ENCODE measurements at places on chromosomes 5 and 9.

GRCh38 chr5:12624776-12625560, 720.7 kb upstream of the CTNND2 start:
- no peak for DNase-seq

DNA sequence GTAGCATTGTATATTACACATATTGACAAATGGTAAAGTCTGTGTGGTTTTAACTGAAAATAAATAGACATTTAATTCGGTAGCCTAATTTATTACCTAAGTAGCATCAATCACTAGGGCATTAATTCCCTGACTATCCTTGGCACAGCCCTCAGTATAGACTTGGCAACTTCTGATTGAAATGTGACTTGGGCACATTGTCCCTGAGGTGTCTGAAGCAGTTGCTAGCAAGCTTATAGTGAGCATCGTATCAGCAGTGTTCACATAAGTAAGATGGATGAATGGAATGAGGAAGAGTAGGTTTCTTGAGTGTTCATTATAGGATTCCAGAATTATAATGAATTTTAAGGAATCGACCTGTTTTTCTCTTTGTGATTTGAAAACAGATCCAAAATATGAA, 16.1 kb downstream of the LURAP1L start:
- no peak for DNase-seq

DNA sequence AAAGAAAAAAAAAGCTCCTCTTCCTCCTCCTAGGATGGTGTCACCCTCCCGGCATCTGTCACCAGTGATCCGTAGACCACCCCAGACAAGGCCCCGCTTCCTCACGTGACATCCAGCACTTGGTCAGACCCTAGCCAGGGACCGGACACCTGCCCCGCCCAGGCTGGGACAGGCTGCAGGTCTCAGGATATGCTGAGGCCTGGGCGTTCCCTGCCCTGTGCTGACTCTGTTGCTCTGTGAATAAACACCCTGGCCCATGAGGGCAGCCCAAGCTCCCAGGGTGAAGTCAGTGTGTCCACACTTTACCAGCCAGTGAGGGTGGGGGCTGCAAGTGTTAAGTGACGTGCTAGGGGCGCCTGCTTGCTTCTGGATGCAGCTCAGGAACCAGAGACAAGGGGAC, 5.6 kb downstream of the EDF1 start:
- no peak for DNase-seq

DNA sequence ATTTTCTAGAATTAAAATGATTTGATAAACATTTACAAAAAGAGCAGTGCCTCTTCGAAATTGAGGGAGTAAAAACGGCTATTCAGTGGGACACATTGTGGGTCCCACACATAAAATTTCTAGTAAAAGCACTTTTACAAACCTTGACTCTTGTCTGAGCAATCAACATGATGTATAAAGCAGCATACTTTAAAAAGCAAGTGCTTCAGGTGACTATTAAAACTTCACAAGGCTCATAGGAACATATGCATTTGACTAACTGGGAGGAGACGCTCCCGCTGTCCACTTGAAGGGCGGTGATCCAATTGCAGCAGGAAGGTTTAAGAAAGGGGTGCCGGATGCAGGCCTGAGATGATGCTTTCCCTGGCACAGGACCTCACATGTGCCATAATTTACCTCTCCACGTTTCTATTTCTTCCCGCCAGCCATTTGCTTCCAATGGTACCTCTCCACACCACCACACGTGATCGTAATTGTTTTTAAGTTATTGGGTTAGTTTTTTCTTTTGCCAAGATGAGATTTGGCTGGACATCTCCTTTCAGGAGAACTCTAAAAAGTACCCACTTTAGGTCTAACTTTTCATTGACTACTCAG, 1.8 kb downstream of the MCTP1 start:
- DNase-seq = no peak

- no peak for DNase-seq
These were observed 45.2 kb downstream of the RNF130 start for GRCh38 chr5:180026320-180026719.

- DNase-seq = no peak
These were observed 383.9 kb downstream of the TLR4 start for GRCh38 chr9:118088090-118088489.

GRCh38 chr5:172896465-172896864, 62.4 kb downstream of the ERGIC1 start:
- no peak for DNase-seq

DNA sequence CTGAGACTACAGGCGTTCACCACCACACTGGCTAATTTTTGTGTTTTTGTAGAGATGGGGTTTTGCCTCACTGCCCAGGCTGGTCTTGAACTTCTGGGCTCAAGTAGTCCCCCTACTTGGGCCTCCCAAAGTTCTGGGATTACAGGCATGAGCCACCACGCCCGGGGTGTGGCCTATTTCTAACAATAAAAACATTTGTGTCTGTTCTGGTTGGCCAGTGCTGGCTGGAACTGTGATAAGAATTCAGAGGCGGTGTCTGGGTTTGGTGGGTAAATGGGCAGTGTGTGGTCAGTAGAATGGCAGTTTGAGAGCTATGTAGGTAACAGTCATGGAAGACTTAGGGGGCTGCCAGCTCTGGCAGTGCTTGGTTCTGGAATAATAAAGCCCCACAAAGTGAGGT, 46.9 kb upstream of the SYNPO start:
- no peak for DNase-seq

- no peak for DNase-seq
These were observed 212.7 kb downstream of the ESM1 start for GRCh38 chr5:54772684-54773083.

DNA sequence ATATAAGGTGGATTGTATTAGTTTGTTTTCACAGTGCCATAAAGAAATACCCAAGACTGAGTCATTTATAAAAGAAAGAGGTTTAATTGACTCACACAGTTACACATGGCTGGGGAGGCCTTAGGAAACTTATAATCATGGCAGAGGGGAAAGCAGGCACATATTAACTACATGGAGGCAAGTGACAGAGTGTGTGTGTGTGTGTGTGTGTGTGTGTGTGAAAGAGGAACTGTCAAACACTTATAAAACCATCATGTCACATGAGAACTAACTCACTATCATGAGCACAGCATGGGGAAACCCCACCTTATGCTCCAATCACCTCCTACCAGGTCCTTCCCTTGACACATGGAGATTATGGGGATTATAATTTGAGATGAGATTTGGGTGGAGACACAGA, 118.6 kb downstream of the SPEF2 start:
- no peak for DNase-seq

- no peak for DNase-seq
These were observed 19.8 kb upstream of the TXNDC8 start for GRCh38 chr9:110357505-110357904.

GRCh38 chr5:22057012-22057411, 796.1 kb downstream of the CDH12 start:
- DNase-seq = no peak

DNA sequence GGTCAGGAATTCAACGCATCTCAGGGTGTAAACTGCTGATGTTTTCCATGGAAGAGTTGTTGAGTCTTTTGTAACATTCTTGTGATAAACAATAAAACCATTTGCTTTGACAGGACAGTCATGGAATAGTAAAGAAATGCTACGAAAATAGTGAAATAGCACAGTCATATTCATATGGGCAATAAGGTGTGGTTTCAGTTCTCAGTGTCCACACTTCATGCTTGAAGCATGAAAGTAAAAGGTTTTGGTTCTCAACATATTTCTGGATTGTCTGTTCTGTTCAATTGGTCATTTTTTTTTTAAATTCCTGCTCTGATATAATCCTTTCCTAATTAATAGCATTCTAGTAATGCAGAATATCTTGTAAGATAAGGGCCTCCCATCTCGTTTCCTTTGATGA, 467.6 kb upstream of the ZNF608 start:
- DNase-seq = no peak

- DNase-seq = no peak
These were observed 185.6 kb downstream of the TSSK1B start for GRCh38 chr5:113249206-113249605.

DNA sequence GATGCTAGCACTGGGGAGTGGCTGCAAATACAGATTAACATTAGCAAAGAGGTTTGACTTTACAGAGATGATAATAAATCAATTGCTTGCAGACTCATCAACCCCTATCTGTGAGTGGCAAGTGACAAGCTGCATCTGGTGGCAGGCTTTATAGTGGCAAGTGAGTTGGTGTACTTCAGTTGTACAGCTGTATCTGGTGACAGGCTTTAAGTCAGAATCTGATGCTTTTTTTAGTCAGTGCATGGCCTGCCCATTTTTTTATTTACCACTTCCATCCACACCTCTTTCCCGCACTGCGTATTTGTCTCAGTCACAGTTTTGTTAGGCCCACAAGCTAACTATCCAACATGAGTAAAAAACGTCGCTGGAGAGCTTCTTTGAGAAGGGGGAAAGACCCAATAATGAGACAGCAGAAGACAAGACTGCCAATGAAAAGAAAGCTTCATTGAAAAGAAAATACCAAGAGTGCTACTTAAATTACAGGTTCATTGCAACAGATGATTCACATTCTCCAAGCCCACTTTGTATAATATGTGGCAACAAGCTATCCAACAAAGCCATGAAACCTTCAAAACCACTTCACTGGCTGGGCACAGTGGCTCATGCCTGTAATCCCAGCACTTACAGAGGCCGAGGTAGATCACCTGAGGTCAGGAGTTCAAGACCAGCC, 23.1 kb downstream of the ANP32B start:
- DNase-seq = no peak

DNA sequence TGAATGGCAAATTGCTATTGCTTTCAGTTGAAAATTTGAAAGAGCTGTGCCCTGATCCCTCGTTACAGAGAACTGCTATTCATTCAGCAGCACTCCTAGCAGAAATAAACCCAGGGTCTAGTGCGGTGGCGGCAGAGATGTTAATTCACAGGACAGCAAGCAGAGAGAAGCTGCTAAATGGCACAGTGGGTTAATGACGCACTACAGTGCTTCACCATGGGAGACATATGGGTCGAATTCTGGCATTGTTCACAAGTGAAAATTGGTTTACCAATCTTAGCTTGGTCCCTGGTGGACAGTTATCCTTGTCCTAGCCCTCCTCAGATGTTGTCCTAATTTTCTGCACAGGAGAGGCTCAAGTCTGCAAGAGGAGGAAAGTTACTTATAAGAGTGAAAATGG, 807.4 kb downstream of the TLE1 start:
- DNase-seq = no peak

GRCh38 chr5:36712706-36713105, 106.3 kb downstream of the SLC1A3 start:
- no peak for DNase-seq

DNA sequence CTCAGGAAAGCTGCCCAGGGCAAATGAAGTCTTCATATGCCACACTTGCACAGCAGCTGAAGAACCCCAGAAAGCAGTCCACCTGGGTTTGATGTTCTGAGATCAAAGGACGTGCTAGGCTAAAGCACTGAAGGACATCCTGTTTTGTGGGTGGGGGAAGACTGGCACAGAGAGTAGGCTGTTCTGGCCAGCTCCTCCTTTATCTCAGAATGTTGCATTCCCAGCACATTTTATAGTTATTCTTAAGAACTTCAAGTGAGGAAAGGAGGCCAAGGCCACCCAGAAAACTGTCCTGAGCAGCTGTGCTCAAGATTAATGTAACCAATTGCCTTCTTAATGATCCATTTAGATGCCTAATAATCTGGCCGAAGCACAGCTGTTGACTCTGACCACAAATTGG, 10.9 kb downstream of the SHOC1 start:
- DNase-seq = no peak
